ENCODE measurements at places on chromosomes 3 and 15.

GRCh38 chr15:69782809-69783208 is 314.9 kb downstream of the TLE3 start:
- no peak for DNase-seq

GRCh38 chr15:58934114-58934447 is 602 bp upstream of the SLTM start:
- DNase-seq, result no peak

DNA sequence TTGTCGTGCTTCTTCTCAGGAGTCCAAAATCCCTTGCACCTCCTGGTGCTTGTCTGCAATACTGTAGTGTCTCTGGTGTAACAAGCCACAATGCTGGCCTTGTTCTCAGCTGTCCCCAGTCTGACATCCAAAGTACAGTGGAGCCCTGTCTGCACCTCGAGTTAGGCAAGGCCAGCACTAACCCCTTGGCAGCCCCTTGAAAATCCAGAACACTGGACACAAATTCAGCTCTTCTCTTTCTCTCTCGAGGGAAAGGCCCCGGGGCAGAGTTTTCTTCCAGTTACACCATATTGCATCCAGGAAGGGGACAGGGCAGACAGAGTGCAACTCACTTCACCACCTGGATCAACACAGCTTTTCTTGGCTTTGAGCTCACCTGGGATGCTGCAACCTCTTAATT is 91.3 kb upstream of the ATP10A start:
- DNase-seq, result no peak

GRCh38 chr3:122996038-122996580 is 31.5 kb downstream of the SEMA5B start:
- no peak for DNase-seq

DNA sequence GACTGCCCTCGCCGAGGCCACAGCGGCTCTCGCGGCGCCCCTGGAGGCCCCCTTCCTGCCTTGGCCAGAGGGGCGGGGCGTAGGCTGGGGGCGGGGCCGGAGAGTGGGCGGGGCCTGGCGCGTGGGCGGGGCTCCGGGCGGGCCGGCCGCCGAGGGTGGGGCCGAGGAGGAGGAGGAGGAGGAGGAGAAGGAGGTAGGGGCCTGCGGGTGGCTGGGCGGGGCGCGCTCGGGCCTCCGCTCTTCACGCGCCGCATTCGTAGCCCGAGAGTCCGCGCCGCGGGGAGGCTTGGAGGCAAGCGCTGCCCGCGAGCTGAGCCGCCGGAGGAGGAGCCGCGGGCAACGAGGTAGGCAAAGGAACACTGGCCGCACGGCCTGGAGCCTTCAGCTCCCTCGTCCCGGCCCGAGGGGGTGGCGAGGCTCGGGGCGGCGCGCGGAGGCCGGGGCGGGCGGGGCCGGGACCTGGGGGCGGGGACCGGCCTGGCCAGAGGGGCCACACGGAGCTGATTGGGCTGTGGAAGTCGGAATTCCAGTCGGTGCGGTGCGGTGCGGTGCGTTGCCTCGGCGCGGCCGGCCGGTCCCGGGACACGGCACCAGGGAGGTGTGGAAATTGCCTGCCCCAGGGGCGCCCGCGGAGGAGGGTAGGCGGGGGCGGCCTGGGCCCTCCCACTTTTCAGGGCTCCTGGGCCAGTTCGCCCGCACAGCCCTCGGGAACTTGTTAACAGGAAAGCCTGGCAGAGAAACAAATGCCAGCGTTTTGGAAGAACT is at the start of gene PPP2R3A:
Gene PPP2R3A, plus strand, starts transcription at position 223 of the 765 bp plus-strand sequence. CDS start 35,771 bp downstream, outside the sequence.
- peak; percentile 79 for DNase-seq

- no peak for DNase-seq
These were observed 102.8 kb downstream of the CHSY1 start for GRCh38 chr15:101148881-101149664.

DNA sequence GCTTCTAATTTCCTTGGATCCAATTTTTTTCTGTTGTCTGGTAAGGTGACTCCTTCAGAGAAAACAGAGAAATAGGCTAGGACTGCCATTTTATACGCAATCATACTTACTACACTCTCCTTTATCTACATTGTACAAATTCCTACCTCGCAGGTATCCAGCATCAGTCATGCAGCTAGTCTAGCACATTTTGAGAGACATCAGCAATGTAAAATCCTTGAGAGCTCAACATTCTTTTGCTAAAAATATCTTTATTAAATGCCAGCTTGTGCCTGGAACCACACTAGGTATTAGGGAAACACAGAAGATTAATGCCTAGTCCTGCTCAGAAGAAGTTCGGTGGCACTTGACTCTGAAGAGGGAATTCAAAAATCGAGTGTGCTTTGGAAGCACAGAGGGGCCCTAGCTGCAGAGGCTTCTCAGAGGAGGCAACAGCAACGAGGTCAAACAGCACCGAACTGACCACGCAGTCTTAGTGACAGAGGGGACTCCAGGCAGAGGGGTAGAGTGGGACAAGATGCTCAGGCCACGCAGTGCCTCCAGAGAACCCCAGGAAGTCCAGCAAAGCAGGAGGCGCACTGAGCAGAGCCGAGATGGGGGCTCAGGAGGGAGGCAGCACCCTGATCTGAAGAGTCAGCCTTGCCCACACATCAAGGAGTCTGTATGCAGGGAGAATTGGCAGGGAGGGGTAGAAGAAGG is 3.5 kb downstream of the FAM174B start:
- no peak for DNase-seq

DNA sequence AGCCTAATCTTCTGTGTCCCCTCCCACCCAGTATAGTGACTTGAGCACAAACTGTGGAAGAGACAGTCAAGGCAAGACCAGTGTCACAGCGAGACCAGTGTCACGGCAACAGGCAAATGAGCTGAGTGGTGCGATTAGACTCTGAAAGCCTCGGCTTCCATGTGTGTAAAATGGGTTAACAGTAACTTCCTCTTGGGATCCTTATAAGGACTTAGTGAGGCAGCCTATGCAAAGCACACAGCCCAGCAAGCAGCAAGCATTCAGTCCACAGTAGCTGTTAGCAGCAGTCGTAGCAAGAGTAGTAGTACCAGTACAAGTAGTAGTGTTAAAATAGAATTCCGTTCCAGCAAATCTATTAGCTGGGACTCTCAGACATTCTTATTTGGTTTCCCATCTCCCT is 334.1 kb downstream of the GABRB3 start:
- no peak for DNase-seq

DNA sequence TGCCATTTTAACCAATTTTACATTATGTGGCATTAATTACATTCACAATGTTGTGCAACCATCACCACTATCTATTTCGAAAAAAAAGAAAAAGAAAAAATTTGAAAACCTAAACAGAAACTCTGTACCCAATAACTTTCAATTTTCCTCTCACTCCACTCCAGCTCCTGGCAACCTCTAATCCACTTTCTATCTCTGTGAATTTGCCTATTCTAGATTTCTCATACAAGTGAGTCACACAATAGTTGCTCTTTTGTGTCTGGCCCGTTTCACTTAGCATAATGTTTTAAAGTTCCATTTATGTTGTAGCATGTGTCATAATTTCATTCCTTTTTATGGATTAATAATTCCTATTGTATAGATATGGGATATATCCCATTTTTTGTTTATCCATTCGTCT is 53.3 kb upstream of the TBC1D5 start:
- DNase-seq, result no peak

DNA sequence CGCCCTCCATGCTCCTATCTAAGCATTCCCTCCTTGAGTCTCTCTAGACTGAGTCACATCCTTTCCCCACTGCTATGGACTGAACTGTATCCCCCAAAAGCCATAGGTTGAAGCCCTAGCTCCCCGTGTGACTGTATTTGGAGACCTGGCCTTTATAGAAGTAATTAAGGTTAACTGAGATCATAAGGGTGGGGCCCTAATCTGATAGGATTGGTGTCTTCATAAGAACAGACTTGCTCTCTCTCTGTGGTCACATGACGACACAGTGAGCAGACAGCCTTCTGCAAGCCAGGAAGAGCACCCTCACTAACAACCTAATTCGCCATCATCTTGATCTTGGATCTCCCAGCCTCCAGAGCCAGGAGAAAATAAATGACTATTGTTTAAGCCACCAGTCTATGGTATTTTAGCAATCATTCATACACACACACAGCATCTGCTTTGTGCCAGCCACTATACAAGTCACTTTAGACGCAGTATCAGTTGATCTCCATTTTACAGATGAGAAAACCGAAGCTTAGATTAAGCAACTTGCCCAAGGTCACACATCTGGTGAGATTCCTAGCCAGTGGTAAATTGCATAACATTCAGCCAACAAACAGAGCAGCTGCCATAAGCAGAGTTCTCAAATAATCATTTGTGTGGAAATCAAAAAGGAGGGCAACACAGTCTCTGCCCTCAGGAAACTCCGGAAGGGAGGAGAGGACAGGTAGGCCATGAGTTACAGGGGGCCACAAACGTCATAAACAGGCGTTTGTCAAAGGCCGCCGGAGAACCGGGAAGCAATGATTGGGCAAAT is 66.3 kb upstream of the HES1 start:
- DNase-seq, result no peak

- no peak for DNase-seq
These were observed 241.7 kb downstream of the FEZF2 start for GRCh38 chr3:62131620-62132019.

GRCh38 chr3:98551754-98552153 is 20.0 kb downstream of the GPR15 start:
- no peak for DNase-seq

DNA sequence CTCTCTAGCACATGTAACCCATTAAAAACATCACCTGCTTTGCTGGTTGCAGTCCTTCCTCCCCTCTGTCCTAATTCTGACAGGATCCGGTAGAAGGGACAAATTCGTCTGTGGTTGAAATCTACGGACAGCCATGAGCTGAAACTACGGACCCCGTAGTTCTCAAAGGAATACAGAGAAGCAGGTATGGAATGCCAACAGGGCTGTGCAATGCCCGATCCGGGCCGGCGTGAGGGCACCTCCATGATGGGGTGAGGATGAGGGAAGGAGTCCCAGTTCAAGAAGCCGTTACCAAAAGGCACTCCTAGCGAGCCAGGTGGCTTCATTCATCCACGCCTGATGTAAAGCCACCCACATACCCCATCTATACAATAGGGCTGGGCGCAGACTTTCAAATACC is 160.0 kb upstream of the NSMCE3 start:
- DNase-seq, result no peak

DNA sequence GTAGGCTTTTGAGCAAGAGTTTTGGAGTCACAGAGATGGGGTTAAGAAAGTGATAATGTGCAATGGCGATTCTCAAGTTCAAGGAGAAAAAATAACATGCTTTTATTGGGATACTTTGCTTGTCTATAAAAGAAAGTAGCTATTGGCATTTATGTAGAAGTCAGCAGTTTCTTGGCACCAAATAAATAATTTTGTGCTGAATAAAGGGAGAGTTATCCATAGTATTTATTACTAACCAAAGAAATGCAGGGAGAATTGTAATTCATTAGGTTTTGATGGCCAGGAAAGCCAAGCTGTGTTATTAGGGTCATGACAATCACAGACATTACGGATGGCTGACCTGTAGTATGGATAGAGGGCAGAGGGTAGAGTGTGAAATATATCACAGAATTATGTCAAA is 33.1 kb downstream of the BTD start:
- no peak for DNase-seq

GRCh38 chr3:179421500-179421899 is 29.8 kb downstream of the GNB4 start:
- no peak for DNase-seq

- DNase-seq, result no peak
These were observed 147.3 kb upstream of the SEMA6D start for GRCh38 chr15:47570044-47570443.

- DNase-seq, result no peak
These were observed 22.1 kb upstream of the LYZL4 start for GRCh38 chr3:42432485-42432884.

- DNase-seq, result no peak
These were observed 50.6 kb upstream of the SLC6A1 start for GRCh38 chr3:10941972-10942371.

DNA sequence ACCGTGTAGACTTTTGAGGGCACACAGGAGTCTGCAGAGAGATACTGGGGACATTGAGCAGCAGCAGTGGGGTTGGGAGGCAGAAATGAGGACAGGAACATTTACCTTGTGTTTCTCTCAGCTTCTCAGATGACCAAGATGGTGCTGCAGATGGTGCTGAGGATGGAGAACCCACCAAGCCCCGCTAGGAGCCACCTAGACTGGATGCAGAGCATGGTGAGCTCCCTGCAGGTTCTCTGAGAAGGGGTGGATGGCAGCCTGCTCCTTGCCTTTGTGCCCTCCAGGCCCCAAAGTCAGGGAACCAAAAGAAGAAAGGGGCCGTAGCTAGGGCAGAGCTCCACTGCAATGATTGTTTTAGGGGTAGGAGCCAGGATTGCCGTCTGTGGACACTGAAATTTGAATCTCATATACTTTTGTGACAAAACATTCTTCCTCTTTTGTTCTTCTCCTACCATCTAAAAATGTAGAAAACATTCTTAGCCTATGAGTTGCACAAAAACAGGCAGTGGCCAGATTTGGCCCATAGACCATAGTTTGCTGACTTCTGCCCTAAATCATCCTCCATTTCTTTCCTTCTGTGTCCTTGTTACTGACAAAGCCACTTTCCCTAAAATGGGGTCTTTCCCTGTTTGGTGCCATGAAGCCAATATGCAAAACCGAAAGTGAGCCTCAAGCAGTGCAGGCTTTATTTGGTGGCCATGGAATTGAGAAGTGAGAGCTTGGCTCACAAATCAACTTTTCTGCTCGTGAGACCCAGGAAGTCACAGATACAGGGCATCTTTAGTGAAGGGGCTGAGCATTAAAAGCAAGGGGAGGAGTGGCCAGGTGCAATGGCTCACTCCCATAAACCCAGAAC is 11.9 kb upstream of the MUC20 start:
- DNase-seq, result no peak

DNA sequence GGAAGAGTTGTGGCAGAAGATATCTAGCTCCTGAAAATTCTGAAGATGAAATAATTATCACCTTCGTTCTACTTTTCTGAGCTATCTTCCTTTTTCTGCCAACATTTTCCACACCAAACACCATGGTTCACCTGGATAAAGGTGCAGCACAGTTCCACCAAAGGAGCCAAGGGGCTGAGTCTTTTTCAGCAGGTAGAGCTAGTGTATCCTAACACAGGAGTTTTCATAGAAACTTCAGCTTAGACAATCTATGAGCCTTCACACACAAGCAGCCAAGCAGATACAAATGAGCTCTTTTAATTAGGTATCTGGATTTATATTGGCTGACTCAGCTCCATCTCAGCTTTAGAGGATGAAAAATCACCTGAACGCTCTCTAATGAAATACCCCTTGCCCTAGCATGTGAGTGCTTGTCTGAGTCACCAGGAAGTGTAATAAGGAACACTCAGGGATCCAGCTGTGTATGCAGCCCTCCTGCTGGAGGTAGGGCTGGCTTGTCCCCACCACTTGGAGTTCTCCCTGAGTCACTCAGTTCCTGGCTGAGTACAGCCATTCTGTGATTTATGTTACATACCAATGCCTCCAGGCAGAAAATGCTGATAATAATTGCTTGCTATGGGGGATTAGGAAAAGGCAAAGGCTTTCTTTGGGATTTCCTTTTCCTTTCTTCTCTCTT is 385.7 kb downstream of the LSAMP start:
- no peak for DNase-seq

DNA sequence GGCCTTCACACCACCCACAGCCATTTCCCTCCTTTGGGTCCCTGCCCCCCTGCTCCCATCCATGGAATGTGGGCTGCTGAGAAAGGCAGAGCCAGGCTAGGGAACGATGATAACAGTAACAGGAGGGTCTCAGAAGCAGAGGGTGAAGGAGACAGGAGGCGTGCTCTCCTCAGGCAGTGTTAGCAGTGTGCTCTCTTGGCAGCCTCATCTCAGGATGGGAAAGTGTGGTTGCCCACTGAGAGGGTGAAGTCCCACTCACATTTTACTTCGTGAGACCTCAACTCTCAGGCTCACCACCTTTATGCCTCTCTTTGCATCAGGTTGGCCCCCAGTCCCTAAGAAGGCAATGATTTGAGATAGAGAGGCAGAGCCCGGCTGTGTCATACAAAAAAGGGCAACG is 24.5 kb downstream of the TIGIT start:
- no peak for DNase-seq

GRCh38 chr3:46578973-46579755 is 13.1 kb upstream of the LRRC2 start:
- peak; percentile 57 for DNase-seq
